T-helper 2 cell (primary cell): ENCODE measurements at places on chromosomes 4 and X.

- no peak for DNase-seq
These were observed 30.4 kb downstream of the MAGEB10 start for GRCh38 chrX:27838185-27838584.

GRCh38 chr4:39754309-39754708 lies 56.4 kb downstream of the UBE2K start:
- DNase-seq = no peak

- no peak for DNase-seq
These were observed 388.9 kb downstream of the SPRY1 start for GRCh38 chr4:123785538-123785937.

- no peak for DNase-seq
These were observed 852.4 kb downstream of the CCSER1 start for GRCh38 chr4:90979556-90979955.

GRCh38 chrX:151713849-151714248 lies 2.0 kb upstream of the FATE1 start:
- DNase-seq = no peak

DNA sequence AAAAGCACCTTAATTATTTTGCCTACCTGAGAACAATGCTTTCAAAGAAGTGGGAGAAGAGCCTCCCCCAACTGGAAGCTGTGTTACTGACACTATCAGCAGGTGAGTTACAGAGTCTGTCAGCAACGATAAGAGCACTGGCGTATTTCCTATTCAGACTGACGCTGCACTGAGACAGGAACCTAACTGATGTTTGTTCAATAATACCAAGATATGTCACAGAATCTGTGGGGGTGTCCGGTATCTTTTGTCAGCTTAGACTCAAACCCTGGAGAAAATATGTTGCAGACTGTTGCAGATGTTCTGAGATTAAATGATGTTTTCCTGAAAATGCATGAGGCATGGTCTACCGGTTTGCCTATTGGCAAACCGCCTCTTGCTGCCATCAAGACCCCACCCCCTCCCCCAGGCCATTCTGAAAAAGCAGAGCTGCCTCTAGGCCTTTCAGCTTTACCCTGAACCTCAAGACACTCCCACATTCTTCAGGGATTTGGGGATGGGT lies 115.2 kb upstream of the KIT start:
- no peak for DNase-seq

- DNase-seq = no peak
These were observed 168.6 kb downstream of the MGST2 start for GRCh38 chr4:139834226-139834662.

GRCh38 chr4:67550451-67550850 lies 5.1 kb upstream of the CENPC start:
- no peak for DNase-seq

- DNase-seq = no peak
These were observed 95.9 kb upstream of the FAT1 start for GRCh38 chr4:186819342-186820086.

DNA sequence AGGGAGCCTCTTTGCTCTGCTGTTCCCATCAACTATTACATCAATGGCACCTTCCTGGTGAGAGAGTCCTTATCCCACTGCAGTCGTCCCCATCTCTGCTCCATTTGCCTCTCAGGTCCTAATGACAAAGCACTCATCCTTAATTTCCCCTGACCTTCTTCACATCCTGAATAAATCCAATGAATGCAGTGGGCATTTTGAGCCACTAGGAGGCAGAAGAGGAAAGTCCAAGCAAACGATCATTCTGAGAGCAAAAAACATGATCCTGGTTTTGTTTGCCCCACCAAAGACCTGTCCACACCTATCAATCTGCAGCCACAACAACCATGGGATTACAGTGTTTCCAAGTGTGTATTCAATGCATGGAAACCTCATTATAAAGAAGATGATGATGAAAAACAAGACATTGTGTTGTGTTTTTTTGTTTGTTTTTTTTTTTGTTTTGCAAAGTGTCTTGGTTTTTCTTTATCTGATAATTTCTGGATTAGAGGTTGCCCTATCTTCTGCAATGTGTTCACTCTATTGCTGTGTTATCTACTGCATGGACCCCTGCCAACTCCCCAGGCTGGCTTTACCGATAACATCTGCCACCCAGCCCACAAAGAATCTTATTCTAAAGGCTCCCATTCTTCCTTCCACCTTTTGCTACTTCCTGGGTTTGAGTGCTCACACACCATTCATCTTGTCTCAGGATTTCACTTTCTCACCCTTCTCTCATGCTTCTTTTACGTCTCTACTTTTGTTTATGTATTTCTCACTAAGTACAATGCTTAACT lies 207.2 kb downstream of the NLGN4X start:
- no peak for DNase-seq

DNA sequence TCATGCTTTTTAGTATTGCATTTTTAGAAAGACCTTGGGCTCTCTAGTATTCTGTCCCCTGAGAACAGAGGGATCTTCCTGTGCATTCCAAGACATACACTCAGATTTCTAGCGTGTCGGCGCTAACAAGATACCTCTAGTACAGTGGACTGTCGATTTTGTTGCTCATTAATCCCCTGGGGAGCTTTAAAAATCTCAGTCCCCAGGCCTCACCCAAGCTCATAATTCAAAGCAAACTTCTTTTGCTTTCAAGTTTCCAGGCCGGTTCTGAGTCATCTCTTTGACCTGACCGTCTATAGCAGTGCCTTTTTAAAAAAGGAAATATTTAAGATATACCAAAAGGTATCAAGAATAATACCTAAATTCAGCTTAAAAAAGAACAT lies 137.0 kb downstream of the AMMECR1 start:
- DNase-seq = no peak
